ENCODE measurements at places on chromosomes 5 and 9.

DNA sequence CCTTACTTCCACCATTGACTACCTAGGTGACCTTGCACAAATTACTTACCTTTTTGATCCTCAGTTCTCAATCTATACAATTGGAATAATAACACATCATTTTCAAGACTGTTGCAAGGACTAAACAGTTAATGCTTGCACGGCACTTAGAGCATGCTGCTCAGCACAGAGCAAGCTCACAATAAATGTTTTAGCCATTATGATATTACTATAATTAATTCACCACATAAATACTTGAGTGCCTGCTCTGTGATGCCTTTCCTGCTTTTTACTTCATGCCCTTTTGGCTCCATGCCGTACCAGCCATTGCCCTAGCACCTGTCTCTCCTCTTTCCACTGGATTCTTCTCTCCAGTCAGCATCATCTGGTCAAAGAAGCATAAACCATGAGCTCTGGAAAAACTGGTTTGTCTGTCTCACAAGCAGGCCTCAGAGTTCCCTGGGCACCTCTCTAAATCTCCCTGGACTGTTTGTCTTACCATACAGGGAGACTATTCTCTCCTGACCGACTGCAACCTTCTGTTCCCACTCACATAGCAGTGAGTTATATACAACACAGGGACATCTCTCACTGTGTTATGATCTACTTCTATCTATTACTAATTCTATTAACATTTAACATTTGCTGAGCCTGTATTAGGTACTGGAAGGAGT, 260.4 kb upstream of the ADRA1B start:
- DNase-seq: no peak

GRCh38 chr5:176637556-176637955, 7.1 kb downstream of the EIF4E1B start:
- no peak for DNase-seq

DNA sequence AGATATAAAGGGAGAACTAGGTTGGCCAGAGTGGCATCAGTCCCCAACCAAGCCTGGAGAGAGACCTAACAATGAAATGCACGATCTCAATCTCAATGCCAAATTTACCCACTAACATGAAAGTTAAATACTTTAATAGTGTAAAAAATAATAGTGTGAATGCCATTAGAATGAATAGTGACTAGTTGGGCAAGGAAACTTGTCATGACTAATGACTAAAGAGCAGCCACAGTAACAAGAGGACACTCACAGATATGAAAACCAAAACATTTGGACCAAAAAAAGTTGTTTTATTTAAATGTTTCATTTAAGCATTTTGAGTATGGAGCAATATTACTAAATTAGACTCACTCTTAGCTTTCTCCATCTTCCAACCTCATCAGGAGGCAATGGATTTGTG, 1853.8 kb downstream of the EFNA5 start:
- DNase-seq: no peak

DNA sequence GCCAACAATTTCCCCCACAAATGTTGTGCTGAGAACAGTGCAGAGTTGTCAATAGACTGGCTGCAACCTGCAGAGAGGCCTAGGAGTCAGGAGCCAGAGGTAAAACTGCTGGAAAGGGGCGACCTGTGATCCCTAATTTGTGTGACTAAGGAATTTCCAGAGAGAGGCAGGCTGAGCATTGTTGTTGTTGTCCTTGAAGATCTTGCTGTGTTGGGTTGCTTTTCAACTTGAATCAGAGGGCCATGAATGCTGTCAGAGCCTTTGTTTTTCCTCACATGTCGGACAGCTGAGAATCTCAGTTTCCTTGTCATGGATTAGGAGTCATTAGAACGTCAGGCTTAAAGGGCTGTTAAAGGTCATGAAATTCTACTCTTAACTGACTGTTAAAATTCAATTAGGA, 134.6 kb upstream of the ASTN2 start:
- DNase-seq: no peak

DNA sequence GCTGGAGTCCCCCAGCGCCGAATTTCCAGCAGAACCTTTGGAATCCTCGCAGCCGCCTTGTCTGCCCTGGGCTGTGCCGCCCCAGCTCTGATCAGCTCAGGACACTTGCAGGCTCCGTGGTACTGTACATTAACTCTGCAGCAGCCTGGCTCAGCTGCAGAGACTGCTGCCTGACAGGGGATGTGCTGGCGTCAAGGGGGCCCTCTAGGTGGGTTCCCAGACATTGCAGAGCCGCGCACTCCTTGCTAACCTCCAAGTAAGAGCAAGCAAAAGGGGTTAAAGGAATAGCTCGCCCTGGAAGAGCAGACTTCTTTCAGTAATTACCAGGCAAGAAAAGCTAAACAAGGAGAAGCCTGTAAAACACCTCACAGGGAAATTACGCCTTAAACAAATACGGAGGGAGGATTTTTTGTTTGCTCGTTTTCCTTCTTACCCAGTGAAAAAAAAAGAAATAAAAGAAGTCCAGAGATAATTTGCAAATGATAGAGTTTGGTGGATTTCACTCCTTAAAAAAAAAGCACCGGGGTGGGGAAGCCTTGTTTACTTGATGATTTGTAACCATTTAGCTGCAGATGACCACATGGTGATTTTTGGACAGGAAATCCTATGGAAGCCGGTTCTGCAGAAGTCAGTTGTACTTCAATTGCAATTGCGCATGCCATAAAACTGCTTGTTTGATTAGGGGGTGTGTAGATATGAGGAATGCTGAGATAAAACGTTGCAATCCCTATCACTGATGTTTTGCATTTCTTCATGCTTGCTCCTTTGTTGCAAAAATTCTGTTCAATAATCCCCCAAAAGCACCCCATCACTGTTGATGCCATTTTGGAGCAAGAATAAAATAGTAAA, 305.8 kb downstream of the PDE4D start:
- no peak for DNase-seq

All from activated gamma-delta T cell treated with anti-CD3 and anti-CD28 coated beads, Interleukin-2, amount 50 U/mL, for 16 hours (primary cell).